ENCODE measurements at places on chromosomes 2 and 18.

GRCh38 chr2:17056236-17056635 is 390.6 kb upstream of the CYRIA start:
- no peak for DNase-seq

DNA sequence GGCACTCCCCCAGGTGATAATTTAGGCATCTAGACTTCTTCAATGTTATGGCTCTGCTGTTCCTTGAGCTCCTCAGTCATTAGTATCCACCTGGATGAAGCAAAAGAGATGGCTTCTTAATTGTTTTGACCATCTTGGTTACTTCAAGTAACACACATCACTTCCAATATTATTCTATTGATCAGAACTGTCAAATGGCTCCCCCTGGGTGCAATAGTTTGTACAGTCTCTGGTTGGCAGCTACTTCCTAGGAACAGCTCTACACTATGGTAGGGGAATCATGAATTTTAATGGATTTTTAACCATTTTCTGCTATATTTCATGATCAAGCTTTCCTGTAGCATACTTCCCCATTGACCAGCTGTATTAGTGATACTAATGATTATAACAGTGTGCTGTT is 157.0 kb downstream of the NYAP2 start:
- DNase-seq: no peak

DNA sequence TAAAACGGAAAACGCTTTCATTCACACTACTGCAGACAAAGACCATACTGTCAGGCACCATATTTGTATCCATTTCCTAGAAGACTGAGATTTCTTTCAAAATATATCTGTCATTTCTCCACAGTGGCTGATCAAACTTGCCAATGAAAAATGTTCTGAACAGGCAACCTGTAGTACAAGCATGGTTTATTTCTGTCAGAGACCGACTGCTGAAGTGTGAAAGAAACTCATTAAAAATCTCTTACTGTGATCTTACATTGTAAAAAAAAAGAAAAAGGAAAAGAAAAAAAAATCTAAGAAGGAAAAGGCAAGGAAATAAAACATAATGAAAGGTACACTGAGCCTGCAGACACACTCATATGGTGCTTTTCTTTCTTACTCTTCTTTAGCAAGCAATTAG is 184.5 kb downstream of the STK39 start:
- no peak for DNase-seq

DNA sequence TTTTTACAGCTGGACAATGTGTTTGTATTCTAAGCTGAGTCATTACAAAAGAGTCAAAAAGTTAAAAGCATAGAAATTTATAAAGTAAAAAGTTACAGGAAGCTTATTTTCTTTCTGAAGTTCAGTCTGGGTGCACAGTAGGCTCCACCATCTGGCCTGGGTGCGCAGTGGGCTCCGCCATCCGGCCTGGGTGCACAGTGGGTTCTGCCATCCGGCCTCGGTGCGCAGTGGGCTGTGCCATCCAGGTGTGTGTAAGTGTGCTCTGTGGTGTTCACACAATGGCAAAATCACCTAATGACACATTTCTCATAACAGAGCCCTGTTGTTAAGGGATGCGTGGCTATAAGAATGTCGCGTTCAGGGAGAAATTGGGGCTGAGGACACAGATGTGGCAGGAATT is 195.5 kb downstream of the ANKRD30B start:
- DNase-seq: no peak

DNA sequence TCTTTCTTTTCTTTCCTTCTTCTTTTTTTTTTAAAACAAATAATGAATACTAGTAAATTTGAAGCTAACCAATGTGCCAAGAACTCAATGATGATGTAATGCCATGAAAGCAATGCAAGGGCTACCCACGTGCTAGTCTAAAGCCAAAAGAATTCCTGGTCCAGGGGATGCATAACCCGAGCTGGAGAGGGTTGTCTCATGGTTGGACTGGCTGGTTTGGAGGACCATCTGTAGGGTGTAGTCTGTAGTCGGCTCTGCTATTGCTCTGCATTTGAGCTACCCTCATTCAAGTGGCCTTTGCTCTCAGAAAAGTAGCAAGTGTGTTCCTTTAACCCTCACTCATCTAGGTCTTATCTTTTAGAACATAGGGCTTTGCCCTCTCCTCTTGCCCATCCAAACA is 469.6 kb upstream of the CELF4 start:
- DNase-seq: no peak

DNA sequence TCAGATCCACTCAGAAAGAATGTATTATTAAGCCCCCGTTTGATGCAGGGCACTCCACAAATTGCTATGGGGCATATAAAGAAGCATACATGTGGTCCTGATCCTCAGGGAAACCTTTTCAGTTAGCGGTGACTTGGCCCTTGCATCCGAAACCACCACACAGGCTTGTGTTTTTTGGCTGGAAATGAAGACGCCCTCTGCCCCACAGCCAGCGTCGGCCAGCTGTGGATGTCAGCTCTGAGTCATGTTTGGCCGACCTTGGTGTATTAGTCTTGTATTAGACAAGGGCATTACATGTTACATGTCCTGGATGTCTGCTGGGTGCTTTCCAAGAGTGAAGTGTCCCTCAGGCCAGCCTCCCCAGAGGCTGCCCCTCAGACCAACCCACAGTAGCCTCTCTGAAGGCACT is 107.6 kb upstream of the MAP3K20 start:
- DNase-seq: no peak

- DNase-seq: no peak
Observed at GRCh38 chr18:55489034-55489986, 98.7 kb downstream of the TCF4 start.

- no peak for DNase-seq
Observed at GRCh38 chr2:202110491-202110890, 37.4 kb downstream of the KIAA2012 start.

- DNase-seq: no peak
Observed at GRCh38 chr2:196328088-196328680, 156.8 kb upstream of the STK17B start.

GRCh38 chr2:97995026-97995733 is 568 bp downstream of the TMEM131 start:
- no peak for DNase-seq

- no peak for DNase-seq
Observed at GRCh38 chr2:134392442-134393074, 138.7 kb downstream of the MGAT5 start.

DNA sequence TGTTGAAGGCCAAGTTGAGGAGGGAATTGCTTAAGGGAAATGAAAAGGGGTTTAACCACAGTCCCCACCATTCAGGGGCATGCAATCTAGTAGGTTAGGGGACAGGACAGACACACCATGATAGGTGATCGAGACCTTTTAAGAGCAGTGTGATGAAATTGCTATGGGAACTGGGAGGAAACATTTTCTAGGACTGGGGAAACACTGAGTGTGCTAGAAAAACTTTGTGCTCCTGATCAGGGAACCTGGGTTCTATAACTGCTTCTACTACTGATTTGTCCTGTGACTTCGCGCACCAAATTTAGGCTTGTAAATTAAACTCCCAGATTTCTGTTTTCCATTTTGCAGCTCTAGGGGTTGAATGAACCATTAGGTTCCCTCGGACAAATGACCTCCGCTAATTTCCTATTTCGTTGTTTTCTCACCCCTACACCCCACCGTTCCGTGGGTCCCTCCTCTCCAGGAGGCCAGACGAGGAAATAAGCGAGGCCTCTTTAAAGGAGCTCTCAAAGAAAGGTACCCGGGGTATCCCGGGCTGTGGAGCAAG is 371 bp upstream of the LCLAT1 start:
- DNase-seq: no peak

DNA sequence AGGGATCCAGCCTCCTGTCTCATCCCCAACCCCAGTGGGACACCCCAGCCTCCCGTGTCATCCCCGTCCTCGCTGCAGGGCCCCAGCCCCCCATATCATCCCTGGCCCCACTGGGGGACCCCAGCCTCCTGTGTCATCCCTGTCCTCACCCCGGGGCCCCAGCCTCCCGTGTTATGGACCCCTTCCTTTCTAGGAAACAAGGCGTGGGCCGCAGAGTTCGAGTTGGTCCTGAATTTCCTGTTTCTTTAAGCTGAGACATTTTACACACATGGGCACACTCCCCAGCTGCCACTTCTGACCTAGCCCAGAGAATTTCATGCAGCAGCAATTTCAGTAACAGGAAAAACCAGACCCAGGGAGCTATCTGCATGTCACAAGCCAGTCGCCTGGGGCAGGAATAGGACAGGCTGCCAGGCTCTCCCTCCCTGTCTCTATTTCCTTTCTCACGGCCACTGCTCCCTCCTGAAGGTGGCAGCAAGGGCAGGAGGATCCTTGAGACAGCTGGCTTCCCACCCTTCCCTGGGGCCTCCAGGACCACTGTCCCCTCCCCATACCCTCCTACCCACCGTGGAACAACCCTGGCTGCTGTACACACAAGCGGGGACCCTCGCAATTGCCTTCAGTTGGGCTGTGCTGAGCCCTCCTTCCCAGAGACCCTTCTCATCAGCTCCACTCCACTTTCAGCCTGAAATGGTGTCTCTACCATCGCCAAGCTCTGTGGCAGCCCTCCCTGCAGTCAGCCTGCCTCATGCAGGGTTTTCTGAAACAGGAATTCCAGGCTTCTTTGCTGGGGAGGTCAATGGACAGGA is 141.9 kb upstream of the ID2 start:
- no peak for DNase-seq

DNA sequence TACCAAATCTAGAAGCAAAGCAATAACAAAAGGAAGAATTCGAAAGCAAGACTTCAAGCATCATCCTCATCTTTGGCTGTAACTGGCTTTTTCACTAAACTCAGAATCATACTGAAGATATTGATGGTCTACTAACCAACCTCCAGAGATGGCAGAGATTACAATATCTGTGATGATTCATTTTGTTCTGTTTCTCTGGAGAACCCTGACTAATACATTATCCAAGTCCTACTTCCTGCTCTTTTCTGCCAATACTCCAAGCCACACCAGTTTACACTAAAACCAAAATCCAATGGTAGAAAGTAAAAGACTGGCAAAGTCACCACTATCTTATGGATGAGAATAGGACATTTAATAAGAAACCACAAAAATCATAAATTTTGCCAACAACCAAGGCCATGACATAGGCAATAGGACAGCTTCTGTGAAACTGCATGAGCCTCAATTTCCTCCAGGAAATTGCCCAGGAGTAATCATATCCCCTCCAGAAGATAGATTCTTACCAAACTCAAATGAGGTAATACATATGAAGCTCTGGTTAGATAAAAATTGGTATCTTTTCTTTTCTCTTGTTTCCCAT is 159.8 kb downstream of the METTL4 start:
- no peak for DNase-seq

DNA sequence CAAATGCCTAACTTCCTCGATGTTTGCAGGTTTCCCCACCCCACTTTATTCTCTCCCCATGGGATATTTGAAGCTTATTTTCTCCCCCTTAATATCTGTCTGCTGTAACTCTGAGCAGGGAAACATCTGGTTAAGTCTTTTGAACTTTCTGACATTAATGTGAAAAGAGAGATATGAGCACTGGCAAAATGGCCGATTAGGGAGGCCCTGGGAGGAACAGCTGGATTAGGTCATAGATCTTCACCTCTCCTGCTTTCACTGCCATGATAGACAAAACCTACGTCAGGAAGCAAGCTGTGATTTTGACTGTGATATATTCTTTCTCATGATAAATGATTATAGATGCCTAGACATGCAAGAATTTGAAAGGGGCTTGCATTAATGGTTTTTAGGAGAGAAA is 43.6 kb downstream of the LYPD6B start:
- DNase-seq: no peak

DNA sequence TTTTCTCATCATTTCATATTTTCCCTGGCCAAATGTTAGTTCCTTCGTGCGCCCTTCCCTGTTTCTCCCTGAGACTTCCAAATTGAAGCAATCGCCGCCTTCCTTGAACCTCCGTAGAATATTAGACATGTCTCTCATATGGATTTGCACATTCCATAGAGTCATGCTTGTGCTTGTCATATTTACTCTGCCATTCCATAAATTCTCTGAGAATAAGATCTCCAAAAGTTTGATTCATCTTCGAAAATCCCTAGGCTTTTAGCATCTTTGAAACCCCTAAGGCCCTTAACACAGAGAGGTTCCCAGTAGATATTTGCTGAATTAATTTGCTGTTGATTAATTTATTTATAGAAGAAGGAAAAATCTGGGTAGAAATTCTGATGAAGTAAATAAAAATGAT is 202.2 kb upstream of the PIK3C3 start:
- DNase-seq: no peak

GRCh38 chr2:221779614-221780067 is 207.5 kb upstream of the EPHA4 start:
- DNase-seq: no peak

- DNase-seq: no peak
Observed at GRCh38 chr2:100429726-100430125, 12.3 kb upstream of the CHST10 start.

DNA sequence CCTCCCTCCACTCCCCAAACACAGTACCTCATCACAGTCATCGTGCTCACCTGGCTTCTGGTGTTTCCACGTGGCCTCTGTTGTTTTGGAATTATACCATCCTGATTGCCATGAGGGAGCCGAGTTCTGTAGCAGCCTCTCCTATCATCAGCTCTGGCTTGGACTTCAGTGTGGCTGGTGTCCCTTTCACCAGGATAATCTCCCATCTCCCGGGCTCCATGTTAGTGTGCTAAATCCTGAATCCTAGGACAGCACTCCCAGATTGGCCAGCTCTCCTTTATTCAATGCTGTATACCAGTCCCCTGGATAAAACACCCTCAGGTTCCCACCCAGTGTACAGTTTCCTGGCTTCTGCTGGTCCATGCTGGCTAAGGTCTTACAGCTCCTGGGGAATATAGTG is 53.3 kb downstream of the LONRF2 start:
- DNase-seq: no peak

DNA sequence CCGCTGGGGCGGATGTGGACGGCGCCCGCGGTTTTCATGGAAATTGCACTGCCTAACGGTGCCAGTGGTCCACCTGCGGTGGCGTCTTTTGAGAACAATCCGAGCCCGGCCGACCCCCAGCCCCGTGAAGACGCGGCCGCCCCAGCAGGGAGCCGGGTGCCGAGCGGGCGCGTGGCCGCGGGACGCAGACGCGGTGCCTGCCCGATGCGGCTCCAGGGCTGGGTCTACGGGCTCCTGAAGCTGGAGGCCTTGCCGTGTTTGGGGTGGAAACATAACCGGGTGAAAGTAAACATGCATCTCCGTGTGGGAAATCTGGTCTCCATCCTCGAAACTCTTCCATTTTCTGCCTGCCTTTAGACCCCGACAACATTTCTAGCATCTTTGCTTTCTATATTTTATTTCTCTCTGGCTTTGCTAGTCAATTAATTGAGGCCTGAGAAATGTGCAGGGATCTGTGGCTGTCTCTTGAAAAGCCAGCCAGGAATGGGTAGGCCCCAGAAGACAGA is 572 bp downstream of the INPP4A start:
- DNase-seq: no peak

GRCh38 chr2:70777450-70777849 is 9.4 kb upstream of the ADD2 start:
- no peak for DNase-seq

- no peak for DNase-seq
Observed at GRCh38 chr18:23330423-23330822, 122.7 kb upstream of the RIOK3 start.

DNA sequence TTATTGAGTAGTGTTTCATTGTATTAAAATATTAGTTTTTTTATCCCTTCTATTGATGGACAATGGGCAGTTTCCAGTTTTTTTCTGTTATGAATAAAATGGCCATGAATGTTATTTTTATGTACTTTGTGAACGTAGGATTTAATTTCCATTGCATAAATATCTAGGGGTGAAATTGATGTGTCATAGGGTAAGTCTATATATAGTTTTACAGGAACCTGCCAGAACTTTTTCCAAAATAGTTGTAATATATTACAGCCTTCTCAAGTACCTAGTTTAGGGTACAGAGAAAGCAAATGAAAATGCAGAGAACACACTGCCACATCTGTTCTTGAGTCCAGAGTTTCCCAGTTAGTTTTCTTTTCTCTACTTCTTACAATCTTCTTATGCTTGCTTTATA is 378.6 kb downstream of the MEIS1 start:
- DNase-seq: no peak
